ENCODE measurements at places on chromosomes 5 and 9.

- no peak for DNase-seq
Observed at GRCh38 chr9:134314039-134314949, 12.0 kb upstream of the RXRA start.

GRCh38 chr9:34291023-34291422, 38.0 kb downstream of the KIF24 start:
- DNase-seq, result no peak

GRCh38 chr5:9047932-9048331, 497.9 kb downstream of the SEMA5A start:
- no peak for DNase-seq

- no peak for DNase-seq
Observed at GRCh38 chr5:167634432-167634831, 657.0 kb upstream of the WWC1 start.

DNA sequence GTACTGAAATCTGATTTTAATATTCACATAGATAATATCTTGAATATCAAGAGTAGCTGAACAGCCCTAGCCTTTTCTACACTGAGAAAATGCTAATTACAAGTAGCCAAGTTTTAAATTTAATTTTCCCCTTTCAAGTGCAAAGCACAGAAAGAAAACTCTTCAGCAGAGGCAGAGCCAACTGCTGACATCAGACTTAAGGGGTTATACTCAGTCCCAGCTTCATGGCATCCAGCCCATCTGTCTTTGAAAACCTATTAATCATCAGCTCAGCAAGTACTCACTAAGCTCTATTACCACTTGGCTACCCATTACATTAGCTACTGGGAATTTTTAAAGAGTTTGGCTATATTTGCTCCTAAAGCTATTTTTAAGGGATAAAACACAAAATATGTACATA, 220.5 kb downstream of the SLC12A2 start:
- DNase-seq, result no peak

- no peak for DNase-seq
Observed at GRCh38 chr9:27090711-27091110, 18.3 kb upstream of the TEK start.

DNA sequence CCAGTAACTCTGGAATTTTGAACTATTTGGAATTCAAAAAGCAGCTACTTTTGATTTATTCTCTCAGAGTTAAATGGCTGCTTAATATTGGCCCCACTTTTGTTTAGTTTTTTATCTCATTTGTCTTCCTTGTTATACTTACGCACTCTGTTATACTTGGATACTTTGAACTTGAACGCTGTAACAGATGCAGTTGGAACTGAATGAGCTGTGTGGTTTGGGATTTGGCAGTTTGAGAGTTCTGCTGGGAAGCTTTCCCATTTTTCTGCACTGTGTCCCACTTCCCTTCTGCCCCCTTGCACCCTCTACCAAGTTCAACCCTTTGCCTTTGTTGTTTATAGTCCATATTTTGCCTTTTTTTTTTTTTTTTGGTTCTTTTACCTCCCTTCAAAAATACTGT, 3.8 kb downstream of the RHOBTB3 start:
- DNase-seq, result no peak

- DNase-seq, result no peak
Observed at GRCh38 chr5:174083056-174083827, 37.7 kb downstream of the NSG2 start.

DNA sequence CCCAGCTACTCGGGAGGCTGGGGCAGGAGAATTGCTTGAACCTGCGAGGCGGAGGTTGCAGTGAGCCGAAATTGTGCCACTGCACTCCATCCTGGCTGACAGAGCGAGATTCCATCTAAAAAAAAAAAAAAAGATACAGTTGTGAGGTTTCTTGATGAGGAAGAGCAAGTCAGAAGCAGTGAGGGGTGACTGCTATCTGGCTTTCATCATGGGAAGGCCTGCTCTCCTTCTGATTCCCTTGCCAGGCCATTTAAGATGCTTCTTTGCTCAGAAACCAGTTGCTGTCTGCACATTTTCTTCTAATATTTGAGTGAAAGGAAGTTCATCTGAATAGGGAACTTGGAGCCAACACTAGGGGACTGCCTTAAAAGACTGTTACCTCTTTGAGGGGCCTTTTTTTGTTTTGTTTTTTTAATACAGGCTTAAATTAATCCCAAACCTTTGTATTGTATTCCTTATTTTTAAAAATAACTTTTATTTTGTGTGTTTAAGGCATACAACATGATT, 201.9 kb downstream of the ARHGAP26 start:
- DNase-seq, result no peak

- DNase-seq, result no peak
Observed at GRCh38 chr5:114412510-114413171, 50.8 kb downstream of the KCNN2 start.

DNA sequence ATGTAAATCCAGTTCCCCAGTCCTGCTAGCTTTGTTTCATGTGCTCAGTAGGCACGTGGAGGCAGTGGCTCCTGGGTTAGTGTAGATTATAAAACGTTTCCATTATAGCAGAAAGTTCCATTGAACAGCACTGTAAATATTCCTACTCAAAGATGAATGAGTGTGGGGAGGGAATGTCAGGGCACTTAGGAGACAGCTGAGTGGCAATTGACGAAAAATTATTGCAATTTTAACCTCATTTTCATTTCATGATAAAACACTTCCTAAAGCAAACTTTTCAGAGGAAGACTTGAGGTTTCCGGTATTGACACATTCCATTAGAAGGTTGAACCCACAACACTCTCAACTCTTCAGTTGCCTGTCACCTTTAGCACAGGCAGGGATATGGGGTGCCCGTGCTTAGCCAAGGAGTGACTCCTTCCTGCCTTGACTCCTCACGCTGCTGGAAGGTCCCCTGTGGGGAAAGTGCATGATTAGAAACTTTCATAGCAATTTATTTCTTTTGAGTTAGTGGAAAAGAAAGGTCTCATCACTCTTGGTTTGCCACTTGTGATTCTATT, 41.2 kb downstream of the SLC46A2 start:
- no peak for DNase-seq

DNA sequence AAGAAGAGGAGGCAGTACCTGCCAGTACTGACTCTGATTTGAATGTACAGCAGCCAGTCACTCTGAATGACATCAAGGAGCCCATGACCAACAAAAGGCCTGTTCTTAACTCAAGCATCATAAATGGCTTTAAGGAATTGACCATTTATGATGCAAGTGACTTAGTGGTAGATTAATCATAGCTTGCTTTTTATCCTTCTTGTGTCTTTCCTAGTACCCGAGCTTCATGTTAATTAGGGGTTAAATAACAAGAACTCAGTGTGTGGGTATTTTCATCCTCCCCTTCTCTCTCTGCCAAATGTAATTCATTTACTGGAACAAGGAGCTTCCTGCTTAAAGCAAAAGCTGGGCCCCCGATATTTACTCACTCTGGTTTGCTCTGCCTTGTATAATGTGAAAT, 146.5 kb downstream of the UNC13B start:
- no peak for DNase-seq

DNA sequence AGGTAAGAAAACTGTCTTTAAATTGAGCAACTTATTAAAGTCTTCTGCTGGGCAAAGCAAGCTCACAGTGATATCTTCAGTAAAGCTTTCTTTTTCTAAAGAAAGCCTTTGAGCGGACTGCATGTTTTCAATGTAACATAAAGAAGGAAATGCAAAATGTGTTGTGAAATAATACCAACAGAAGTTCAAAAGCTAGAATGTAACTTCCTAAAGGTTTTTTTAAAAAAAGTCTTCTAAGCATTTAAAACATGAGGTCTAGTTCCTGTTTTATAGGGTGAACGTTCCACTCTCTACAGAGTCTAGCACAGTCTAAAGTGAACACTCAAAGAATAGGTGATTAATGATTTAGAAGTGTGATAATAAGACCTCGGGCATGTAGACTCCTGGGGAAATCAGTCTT, 62.9 kb downstream of the DENND1A start:
- DNase-seq, result no peak

GRCh38 chr5:54620141-54620933, 102.8 kb downstream of the SNX18 start:
- no peak for DNase-seq

GRCh38 chr5:136133222-136133921, 727 bp downstream of the SMAD5 start:
- DNase-seq, result peak; percentile 2

- no peak for DNase-seq
Observed at GRCh38 chr5:109669991-109670706, 19.6 kb upstream of the MAN2A1 start.

DNA sequence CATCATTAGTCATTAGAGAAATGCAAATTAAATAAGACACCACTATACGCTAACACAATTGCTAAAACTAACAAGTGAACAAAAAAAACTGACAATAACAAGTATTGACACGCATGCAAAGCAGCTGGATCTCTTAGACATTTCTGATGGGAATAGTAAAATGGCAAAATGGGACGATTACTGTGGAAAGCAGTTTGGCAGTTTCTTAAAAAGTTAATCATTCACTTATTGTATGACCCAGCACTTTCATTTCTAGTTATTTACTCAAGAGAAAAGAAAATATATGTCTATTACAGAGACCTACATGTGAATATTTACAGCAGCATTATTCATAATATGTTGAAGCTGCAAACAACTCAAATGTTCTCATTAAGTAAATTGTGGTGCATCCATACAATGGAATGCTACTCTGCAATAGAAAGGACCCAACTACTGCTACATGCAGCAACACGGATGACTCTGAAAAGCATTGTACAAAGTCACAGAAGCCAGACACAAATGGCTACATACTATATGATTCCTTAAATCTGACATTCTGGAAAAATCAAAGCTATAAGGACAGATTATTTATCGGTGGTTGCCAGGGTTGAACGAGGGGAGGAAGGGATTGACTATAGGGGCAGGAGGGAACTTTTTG, 96.8 kb upstream of the ITGA2 start:
- no peak for DNase-seq

- no peak for DNase-seq
Observed at GRCh38 chr9:3200331-3200774, 325.4 kb downstream of the RFX3 start.

- DNase-seq, result no peak
Observed at GRCh38 chr5:173793648-173794548, 94.3 kb upstream of the CPEB4 start.

GRCh38 chr5:107184871-107185270, 485.9 kb downstream of the EFNA5 start:
- DNase-seq, result no peak

DNA sequence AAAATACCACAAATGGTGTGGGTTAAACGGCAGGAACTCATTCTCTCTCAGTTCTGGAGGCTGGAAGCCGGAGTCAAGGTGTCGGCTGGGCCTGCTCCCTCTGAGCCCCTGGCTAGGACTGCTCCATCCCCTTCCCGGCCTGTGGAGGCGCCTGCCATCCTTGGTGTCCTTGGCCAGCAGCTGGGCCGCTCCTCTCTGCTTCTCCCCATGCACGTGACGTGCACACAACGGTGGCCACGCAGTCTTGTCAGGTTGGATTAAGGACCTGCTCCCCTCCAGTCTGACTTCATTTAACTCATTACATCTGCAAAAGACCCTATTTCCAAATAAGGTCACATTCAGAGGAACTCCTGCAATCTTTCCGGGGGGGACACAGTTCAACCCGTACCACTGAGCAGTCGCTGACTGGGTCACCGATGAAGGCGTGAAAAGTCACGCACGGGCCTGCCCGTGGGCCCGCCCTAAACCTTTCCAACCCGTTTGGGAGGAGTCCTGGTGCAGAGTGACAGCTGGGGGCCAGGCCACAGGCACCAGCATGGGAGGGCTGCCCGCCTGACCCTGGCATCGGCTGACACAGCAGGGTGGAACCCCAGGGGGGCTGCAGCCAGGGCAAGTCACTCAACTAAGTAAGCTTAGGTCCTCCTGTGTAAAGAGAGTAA, 135.2 kb downstream of the COL23A1 start:
- no peak for DNase-seq

DNA sequence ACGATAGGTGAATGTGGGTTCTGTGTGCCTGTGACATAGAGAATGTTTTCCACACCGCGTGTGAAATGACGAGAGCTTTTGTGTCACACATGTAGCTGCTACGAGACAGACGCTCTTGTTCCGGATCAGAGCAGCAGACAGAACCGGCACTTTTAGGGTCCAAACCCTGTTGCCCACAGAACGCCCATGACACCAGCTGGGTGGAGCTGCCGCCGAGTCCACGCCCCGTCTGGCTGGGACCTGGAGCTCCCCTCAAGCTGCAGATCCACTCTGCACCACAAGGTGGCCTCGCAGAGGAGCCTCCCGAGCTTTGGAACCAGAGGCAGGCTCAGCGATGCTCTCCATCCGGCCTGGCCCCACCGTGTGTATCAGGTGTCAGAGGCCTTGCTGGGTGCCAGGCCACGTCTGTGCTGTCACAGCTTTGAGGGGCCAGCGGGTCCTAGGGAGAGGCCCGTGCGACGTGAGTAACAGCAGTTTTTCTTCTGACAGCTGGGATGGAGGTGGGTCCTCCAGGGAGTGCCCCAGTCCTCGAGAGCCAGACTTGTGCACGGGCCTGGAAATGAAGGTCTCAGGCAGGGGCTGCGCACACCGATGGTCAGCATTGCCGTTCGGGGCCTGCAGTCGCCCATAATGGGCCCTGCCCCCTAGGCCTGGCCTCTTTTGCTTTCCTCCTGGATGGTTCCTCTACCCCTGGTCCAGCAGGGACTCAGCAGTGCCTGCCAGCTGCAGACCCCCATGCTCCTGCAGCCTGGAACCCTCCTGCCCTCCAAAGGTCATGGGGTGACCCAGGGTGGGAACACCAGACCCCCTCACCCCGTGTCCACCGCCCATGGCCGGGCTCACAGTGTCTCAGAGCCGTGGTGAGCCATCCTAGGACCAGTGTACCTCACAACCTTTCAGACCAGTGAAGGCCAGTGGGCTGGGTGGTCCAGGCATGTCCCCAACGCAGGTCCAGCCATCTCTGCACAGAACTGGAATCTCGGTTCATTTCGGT, 2.5 kb upstream of the LRRC14B start:
- peak; percentile 76 for DNase-seq

DNA sequence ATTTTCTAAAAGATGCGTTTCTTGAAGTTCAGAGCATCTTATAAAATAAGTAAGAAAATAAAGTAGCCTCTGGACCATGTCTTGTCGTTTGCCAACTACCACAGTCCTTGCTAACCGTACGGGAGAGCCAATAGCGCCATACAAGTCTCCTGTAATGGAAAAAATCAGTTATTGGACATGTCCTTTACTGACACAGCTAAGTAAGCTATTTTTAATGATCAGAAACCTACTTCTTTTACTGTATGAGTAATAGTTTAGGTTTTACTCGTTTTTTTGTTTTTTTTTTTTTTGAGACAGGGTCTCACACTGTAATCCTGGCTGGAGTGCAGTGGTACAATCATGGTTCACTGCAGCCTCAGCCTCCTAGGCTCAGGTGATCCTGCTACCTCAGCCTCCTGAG, 37.7 kb upstream of the RAPGEF6 start:
- no peak for DNase-seq

DNA sequence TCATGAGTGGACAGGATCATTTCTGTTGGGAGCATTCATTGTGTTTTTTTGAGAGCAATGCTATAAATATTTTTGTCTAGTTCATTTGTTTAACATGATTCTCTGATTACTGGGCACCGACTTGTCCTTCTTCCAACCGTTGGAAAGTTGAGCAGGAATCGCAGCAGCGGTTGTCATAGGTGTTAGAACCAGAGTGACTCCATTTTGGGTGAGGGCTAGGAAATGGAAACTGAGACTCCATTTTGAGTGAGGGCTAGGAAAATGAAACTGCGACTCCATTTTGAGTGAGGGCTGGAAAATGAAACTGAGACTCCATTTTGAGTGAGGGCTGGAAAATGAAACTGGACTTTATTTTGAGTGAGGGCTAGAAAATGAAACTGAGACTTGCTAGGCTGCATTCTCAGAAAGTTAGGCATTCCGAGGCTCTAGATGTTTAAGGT, 100.6 kb downstream of the ICE1 start:
- no peak for DNase-seq
